ENCODE measurements at places on chromosomes 5 and 9.

DNA sequence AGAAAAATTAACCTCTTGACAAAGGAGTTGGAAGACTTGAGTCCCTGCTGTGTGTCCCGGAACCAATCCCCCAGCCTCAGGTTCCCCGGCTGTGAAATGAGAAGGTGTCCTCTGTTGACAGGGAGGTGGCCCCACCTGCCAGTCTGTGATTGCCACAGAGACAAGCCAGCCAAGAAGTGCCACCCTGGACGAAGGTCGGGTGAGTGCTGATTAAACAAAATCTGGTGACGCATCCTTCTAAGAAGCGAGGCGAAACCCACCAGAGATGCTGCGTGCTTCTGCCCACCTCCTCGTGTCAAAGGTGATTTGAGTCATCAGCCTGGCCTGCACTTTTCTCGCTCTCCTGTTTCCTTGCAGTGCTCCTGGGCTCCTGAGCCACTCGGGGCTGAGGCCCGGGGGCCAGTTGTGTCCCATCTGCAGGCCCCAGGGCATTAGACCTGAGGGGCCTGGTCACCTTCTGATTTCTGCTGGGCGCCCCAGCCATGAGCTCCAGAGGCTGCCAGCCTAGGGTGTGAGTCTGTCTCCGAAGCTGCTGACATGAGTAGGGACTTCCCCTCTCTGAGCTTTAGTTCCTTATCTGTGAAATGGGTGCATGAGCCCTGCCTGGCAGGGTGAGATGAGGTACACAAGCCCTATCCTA lies 28.7 kb downstream of the NEK6 start:
- no peak for DNase-seq

GRCh38 chr9:14895806-14896205 lies 14.4 kb downstream of the FREM1 start:
- DNase-seq = no peak

DNA sequence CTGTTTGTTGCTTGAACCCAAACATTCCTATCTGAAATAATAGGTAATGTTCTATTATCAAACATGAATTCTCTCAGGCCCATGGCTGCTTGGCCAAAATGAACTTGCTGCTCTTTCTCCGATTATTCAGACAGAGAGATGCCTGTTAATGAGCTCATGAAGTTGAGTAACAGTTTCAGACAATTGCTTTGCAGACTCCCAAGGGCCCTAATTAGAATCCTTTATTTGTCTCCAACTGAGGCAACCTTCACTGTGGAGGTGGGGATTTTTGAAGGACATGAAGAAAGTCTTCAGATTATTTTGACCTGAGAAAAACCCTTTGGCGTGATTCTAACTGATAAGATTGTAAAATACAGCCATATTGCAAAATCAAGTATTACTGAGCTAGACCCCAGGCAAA lies 466.7 kb downstream of the NFIB start:
- no peak for DNase-seq

DNA sequence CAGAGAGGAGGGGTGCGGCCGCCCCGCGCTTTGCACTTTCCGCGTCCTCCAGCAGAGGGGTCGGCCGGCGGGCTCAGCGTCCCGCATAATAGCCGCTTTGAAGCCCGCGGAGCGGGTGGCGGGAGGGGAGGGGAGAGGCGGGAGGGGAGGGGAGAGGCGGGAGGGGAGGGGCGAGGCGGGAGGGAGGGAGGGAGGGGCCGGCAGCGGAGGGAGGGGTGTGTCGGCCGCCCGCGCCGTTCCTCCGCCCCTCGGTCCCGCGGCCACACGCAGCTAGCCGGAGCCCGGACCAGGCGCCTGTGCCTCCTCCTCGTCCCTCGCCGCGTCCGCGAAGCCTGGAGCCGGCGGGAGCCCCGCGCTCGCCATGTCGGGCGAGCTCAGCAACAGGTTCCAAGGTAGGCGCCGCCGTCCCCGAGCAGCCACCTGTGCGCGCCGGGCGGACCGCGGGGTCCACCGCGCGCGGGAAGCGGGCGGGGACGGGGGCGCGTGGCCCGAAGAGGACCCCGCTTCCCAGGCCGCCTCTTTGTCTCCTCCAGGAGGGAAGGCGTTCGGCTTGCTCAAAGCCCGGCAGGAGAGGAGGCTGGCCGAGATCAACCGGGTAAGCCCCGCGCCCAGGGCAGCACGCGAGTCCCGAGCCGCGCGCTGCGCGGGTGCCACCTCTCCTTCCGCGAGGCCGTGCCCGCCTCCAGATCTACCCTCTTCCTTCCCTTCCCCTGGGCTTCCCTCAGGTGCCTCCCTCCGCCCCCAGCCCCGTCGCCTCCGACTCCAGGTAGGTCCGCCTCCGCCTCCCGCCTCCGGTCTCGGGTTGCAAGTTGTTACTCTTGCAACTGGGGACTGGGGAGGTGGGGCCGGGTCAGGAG lies at the start of gene AIF1L:
AIF1L (plus strand) TSS at position 263 of the 857 bp plus-strand sequence; CDS start at position 362, 99 bp downstream.
- no peak for DNase-seq

GRCh38 chr5:7320701-7321301 lies 75.1 kb upstream of the ADCY2 start:
- no peak for DNase-seq

DNA sequence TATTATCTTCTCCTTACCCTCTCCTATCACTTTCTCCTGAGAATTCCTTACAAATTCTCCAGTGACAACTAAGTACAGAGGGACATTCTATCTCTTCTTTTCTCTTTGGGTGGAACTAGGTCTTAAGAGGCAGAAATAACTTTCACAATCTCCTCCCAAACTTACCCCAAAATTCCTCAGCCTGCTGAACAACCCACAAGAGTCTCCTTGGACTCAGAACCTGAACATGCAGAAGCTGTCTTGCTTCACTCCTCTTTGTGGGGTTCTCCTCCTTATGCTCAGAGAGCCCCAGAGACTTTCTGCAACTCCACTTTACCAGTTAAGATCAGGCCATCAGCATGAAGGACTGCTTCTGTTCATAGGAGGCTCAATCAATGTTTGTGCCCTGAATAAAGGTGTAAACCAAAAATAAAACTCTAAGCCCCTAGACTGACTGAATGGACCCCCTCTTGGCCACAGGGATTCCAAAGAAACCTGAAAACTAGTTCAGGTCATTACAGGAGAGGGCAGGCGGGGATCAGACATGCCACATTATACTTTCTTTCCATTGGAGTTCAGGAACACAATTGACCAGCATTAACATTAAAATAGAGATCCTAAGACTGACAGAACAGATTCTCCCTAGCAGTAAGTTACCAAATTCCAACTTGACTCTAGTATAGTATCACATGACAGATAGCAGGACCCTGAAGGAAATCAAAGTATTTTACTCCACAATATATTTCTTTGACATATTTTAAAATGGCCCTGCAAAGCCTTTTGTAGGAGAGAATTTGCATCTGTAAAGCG lies 179.7 kb upstream of the FBXL17 start:
- DNase-seq = no peak

- DNase-seq = no peak
Measured at GRCh38 chr5:2914022-2914661, 162.7 kb upstream of the IRX2 start.

DNA sequence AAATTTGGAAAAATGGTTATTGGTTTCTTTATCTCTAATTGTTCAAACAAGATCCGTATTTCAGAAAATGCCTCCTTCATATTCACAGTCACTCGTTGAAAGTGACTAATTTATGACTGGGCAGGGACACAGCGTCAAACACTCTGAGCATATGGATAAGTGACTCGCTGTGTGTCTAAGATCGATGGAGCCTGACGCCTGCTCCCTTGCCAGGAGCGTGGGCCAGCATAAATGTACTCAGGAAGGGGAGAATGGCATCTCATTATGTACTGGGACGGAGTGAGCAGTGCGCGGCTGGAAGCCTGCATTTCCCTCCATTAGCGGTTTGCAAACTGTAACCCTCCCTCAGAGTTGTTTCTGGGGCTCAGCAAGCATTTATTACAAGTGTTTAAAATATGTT lies 79.8 kb upstream of the CAST start:
- peak; percentile 69 for DNase-seq

GRCh38 chr9:121963528-121963995 lies 129.5 kb downstream of the TTLL11 start:
- DNase-seq = no peak

- DNase-seq = no peak
Measured at GRCh38 chr5:116740771-116741170, 166.1 kb upstream of the SEMA6A start.

DNA sequence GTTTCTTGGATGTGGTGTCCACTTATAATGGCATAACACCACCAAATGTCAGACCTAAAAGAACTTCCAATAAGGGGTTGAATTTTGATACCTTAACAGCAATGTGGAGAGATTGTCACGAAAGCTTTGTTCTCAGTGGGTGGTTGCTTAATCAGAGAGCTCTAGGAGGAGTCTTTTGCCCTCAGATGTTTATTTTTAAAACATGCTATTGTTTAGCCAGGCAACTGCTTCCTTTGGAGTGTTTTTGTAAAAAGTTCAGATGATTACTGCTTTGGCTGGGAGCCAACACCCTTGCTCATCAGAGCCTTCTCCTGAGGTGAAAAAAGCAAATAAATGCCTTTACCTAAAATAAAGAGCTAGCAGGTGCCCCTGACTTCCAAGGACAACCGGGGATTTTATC lies 65.0 kb downstream of the SLC1A1 start:
- no peak for DNase-seq

DNA sequence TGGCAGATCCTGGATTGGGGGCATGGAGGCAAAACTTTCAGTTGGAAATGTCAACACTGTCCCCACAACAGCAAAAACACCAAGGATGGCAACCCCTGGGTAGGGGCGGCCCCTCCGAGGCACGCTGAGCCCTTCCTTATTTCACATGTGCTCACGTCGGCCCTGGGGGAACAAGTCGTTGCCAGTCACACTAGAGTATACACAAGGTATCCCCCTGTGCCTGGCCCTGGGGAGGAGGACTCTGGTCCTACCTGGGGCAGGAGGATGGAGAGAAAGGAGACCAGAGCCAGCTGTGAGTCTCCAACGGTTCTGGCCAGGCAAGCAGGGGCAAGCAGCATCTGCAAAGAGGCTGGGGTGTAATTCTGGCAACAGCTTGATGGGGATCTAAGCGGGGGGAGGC lies 126.9 kb upstream of the FOXD4L5 start:
- no peak for DNase-seq

DNA sequence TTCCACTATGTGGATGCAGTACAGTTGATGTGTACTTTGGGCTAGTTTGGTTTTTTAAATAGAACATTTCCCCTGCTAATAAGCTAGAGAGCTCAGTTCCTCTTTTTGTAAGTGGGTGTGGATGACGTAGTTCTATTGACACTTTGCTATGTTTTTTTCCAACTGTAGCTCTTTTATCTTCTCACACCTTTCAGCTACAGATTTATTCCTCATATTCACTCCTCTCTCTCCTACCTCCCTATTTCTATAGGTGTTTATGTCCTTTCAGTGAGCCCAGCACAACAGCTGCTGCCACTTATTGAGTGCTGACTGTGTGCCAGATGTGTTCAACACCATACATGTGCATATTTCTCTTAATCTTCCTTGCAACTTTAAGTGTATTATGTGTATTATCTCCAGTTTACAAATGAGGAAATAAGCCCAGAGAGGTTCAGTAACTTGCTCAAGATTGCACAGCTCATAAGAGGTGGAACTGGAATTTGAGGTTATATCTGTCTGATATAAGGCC lies 215.7 kb downstream of the SEMA6A start:
- no peak for DNase-seq

DNA sequence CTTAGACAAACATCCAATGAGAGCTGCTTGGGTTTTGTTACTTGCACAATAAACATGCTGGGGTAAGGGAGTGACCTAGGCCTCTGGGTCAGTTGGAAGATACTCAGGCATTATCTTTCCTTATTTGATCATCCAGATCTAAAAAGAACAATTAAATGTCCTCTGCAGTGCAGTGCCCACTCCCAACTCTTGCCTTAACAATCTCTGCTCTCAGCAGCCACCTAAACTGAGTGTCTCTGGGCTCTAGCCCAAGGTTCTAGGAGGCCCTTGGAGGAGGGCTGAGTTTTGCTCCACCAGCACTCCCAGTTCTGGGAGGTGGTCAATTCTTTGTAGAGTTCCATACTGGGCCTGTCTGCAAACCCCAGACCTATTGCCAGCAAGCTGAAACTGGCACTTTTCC lies 1.8 kb downstream of the MCIDAS start:
- DNase-seq = no peak

- DNase-seq = no peak
Measured at GRCh38 chr5:9924614-9925013, 294.5 kb upstream of the TAS2R1 start.

- DNase-seq = no peak
Measured at GRCh38 chr5:135219868-135220267, 179.2 kb downstream of the MACROH2A1 start.

DNA sequence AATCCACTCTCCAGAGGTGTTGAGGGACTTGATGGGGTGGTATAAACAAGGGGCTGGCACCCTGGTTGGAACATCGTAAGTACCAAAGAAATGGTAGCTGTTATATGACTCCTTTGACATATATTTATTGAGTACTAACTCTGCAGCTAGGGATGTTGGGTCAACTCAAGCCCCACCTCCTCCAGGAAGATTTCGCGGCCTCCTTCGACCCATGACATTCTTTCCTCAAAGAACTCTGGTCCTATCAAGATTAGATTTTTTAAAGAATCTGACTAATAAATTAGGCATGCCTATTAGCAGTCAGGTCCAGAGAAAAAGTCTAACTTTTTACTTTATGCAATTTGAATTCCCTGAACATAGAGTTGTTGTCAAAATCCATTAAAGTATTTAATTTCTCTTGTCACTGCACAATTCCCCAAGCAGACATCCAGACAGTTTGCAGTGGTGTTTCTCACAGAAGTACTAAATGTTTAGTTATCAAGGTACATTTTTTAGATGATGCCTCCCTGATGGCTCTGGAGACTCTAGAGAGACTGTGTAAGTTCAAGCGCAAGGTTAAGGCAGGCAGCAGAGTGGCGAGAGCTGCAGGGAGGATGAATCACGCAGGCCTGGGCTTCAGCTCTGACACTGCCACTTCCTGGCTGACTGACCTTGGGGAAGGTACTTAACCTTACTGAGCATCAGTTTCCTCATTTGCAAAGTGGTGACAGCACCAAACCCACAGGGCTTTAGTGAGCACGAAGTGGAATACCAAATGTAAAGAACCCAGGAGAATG lies 209.6 kb downstream of the TTLL11 start:
- no peak for DNase-seq

DNA sequence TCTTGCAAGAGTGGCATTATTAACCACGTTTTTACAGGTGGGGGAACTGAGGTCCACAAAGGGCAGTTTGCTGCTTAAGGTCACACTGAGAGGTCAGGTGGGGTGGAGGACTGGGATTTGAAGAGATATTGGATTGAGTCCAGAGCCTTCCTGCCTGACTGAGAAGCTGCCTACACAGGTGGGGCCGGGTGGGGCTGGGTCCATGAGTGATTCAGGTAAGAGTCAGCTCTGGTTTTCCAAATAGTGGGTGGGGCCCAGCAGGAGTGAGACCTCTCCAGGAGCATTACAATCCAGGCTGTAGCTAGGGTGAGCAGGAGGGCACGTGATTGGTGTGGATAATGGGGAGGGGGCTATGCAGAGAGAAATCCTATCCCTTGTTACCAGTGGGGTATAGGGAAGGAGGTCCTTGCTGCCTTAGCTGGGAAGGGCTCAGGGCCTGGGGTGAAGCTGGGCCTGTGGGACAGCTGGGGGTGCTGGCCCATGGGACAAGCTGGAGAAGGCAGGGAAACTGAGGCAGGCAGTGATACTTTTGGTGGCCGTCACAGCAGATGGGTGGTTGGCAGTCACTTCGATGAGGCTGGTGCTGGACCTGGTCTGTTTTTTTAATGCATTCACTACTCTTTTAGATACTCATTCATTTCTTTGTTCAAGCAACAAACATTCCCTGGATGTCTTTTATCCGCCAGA lies 2.9 kb upstream of the PTGS1 start:
- DNase-seq = no peak

- DNase-seq = no peak
Measured at GRCh38 chr5:81023261-81023970, 63.3 kb downstream of the RASGRF2 start.

- no peak for DNase-seq
Measured at GRCh38 chr5:128681764-128682592, 143.9 kb upstream of the FBN2 start.
